Daoy (cell line): ENCODE measurements at places on chromosomes 5 and 9. TPM values are rescaled to one million over a fixed set of nuclear protein-coding genes. Genes with fewer than 3 reads are reported as not detected.

The TLE1 gene
- total RNA-seq = 11.3 and 18.5 TPM in 2 replicates

The SCGB3A1 gene
- total RNA-seq = not detected in 2 replicates

The SMARCA2 gene
- 56.6 and 90.3 TPM in 2 replicates for total RNA-seq

The TUSC1 gene
- not detected in 2 replicates for total RNA-seq

The GALNT12 gene
- 5.3 TPM in 2 replicates for total RNA-seq

The NR4A3 gene
- 0.17 and 0.24 TPM in 2 replicates for total RNA-seq

The PTPN3 gene
- 10.4 and 25.4 TPM in 2 replicates for total RNA-seq

The LPAR1 gene
- 11.4 and 13.5 TPM in 2 replicates for total RNA-seq

The MLANA gene
- total RNA-seq = not detected in 2 replicates

The SPATA24 gene
- total RNA-seq = 4.9 and 28.9 TPM in 2 replicates

The SLC36A3 gene
- not detected in 2 replicates for total RNA-seq

The PAPPA gene
- total RNA-seq = 8.3 and 9.9 TPM in 2 replicates

The SV2C gene
- 0.03 and 0.11 TPM in 2 replicates for total RNA-seq

The TMC1 gene
- not detected in 2 replicates for total RNA-seq

The ANKRD34B gene
- total RNA-seq = 0.06 TPM in 1 of 2 replicates, not detected in the other

The NKD2 gene
- 0.45 and 1.3 TPM in 2 replicates for total RNA-seq

The SRA1 gene
- 59.0 and 60.4 TPM in 2 replicates for total RNA-seq

The RLN2 gene
- total RNA-seq = not detected in 2 replicates

The PCDHGA1 gene
- total RNA-seq = 0.18 and 0.34 TPM in 2 replicates

The ELAVL2 gene
- total RNA-seq = not detected in 2 replicates

The PPP2R2B gene
- total RNA-seq = 3.8 and 5.0 TPM in 2 replicates

The IER5L gene
- not detected in 2 replicates for total RNA-seq

The FBN2 gene
- 18.7 and 19.1 TPM in 2 replicates for total RNA-seq

The ORM1 gene
- total RNA-seq = not detected in 2 replicates

The ADAMTS16 gene
- 10.7 and 11.6 TPM in 2 replicates for total RNA-seq

The KCNV2 gene
- not detected in 2 replicates for total RNA-seq

The DMRT3 gene
- not detected in 2 replicates for total RNA-seq

The NUTM2G gene
- total RNA-seq = under 0.01 TPM in 1 of 2 replicates, not detected in the other

The SYK gene
- total RNA-seq = 9.4 and 10.0 TPM in 2 replicates

The SOHLH1 gene
- total RNA-seq = 0.18 TPM in 1 of 2 replicates, not detected in the other

The EQTN gene
- not detected in 2 replicates for total RNA-seq

The TRIM7 gene
- 6.7 and 9.0 TPM in 2 replicates for total RNA-seq

The CYLC2 gene
- not detected in 2 replicates for total RNA-seq

The SPATA31C1 gene
- not detected in 2 replicates for total RNA-seq

The STPG3 gene
- total RNA-seq = not detected in 2 replicates

The GRXCR2 gene
- not detected in 2 replicates for total RNA-seq

The MAST4 gene
- 5.4 and 5.5 TPM in 2 replicates for total RNA-seq

The TYRP1 gene
- total RNA-seq = 4.5 and 5.8 TPM in 2 replicates

The SMIM32 gene
- not detected in 2 replicates for total RNA-seq

The TMEM252 gene
- not detected in 2 replicates for total RNA-seq

The CRHBP gene
- 1.3 TPM in 1 of 2 replicates, not detected in the other for total RNA-seq

The CTSL gene
- total RNA-seq = 159 and 213 TPM in 2 replicates

The ABO gene
- not detected in 2 replicates for total RNA-seq

The HSPA5 gene
- total RNA-seq = 50.3 and 56.3 TPM in 2 replicates

The LURAP1L gene
- 2.0 and 2.4 TPM in 2 replicates for total RNA-seq

The CCNH gene
- total RNA-seq = 125 and 220 TPM in 2 replicates

The FOCAD gene
- total RNA-seq = 11.3 and 15.4 TPM in 2 replicates

The TSLP gene
- 0.03 TPM in 1 of 2 replicates, not detected in the other for total RNA-seq

The MYMK gene
- total RNA-seq = not detected in 2 replicates

The FOXI1 gene
- not detected in 2 replicates for total RNA-seq

The ZNF454 gene
- 1.0 and 2.6 TPM in 2 replicates for total RNA-seq

The CYFIP2 gene
- total RNA-seq = 7.6 and 8.5 TPM in 2 replicates

The SPATA31A3 gene
- total RNA-seq = not detected in 2 replicates

The ZNG1C gene
- total RNA-seq = 32.3 and 111 TPM in 2 replicates

The CMBL gene
- total RNA-seq = 1.2 and 1.4 TPM in 2 replicates
